NCI-H2029 treated with DMSO at 0.1 percent for 48 hours (cell line): ENCODE measurements at places on chromosomes 6 and 20.

DNA sequence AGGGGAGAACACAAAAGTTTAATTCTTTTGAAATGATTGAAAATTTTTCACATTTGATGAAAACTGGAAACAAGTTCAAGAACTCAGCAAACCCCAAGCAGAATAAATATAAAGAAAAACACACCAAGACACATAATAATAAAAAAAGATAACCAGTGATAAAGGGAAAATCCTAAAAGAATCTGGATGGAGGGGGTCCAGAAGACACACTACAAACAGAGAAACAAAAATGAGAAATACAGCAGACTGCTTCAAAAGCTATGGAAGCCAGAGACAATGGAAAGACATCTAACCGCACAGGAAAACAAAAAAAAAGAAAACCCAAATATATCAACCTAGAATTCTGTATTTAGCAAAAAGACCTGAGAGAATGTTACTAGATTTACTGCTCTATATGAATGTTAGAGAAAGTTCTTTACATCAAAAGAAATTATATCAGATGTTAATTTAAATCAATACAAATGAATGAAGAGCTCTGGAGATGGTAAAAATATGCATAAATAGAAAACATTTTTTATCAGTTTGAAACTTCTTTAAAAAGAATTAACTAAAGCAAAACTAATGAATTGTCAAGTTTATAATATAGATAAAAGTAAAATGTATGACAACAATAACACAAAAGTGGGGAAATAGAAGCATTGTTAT, 310.7 kb upstream of the PREP start:
- DNase-seq = no peak

DNA sequence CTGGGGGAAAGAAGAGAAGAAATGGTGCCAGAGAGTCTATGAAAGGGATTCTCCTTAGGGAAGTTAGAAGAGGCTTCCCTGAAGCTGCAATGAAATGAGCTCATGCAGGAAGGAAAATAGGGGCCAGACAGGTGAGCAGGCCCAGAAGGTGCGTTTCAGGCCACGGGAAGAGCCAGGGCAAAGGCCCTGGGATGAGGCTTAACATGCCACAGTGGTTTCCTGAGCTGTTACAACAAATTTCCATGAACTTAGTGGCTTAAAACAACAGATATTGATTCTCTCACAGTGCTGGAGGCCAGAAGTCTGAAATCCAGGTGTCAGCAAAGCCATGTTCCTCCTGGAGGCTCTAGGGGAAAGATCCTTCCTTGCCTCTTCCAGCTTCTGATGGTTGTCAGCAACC, 167.9 kb downstream of the TFAP2C start:
- DNase-seq = no peak

- DNase-seq = no peak
Measured at GRCh38 chr20:57148263-57148662, 118.2 kb downstream of the BMP7 start.

GRCh38 chr6:52209770-52210169, 23.6 kb downstream of the IL17A start:
- DNase-seq = no peak

DNA sequence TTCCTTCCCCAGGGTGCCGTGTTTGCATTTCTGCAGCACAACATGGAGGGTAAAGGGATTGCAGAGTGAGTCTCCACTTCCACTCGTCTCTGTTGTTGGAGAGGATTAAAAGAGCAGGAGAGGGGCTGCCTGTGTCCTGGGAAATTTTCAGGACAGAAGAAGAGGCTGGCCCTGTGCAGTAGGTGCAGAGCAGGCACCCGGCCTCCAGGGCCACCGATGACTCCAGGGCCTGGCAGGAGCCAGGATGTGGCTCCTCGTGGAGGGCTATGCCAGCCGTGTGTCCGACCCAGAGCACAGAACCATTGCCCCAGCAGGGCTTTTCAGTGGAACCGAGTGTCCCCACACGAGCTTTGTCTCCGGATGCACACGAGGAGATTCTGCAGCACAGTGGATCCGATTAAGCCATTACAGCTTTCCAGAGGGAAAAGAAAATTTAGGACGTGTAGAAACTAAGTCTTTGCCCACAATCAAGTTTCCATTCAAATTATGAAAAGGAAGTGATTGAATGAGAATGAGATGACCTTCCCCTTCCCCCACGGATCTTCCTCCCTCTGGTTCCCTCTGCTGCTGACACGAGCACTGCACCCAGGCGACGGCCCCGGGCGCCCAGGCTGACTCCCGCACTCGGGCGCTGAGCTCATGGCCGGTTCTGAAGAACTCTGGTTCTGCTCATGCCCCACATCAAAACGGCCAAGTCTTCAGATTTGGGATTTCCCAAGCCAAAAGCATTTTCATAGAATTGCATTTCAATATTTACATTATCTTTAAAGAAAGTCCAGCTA, 43.1 kb upstream of the UNC93A start:
- DNase-seq = no peak

- no peak for DNase-seq
Measured at GRCh38 chr6:109006818-109007217, 87.8 kb downstream of the SESN1 start.

- DNase-seq = no peak
Measured at GRCh38 chr6:156654919-156655918, 122.0 kb upstream of the ARID1B start.

DNA sequence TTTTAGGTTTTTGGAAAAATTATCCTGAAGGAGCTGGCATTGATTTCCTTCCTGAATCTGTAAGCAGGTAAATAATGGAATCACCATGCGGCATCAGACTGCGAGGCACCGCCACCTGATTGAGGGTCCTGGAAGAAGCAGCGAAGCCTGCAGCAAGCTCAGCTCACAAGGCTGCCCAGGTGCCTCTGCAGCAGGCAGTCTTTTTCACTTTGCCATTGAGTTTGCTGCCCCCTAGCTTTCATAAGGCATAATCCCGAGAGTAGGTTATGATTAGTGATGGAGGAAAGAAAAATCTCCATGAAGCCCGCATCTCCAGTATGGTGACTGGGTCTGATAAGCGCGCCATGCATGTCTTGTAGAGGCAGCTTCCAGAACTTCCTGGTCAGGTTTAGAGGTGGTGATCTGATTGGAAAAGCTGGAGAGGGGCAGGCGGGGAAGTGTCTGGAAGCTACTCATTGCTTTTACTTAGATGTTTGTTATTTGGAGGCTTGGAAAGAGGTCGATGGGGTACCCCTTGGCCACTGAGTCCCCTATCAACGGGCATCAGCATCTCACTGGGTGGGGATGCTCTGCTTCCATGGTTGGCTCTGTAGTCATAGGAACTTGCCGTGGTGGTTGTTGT, 26.7 kb downstream of the IYD start:
- no peak for DNase-seq

GRCh38 chr6:134397676-134398075, 79.8 kb upstream of the SGK1 start:
- DNase-seq = no peak

DNA sequence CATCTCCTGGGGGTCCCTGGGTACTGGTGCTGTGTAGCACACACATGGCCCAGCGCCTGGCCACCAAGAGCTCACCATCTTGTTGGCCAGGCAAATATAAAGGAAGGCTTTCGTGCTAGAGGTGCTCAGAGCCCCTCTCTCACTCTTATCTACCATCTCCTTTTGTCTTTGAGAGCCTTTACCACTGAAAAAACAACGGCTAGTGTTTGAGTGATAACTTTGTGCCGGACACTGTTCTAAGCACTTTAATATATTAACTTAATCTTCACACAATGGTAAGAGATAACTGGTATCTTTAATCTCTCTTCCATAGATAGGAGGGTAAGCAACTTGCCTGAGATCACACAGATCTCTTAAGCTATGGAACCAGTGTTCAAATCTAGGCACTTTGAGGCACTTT, 21.5 kb upstream of the ARHGAP18 start:
- DNase-seq = no peak

DNA sequence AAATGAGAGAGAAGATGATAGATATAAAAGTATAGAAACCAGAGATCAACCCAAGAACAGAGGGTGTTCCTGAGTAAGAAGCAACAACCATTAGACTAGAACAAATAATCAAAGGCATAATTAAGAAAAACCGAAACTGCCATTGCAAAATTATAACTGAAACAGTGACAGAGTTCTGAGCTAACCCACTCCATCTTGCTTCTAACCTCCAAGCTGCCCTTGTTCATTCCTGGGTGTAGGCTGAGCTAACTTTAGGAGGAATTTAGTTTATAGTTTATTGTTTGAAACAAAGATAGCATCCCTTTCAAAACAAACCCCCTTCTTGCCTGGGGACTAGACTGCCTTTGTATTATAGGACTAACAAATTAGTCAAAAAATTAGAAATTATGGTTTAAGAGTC, 56.1 kb upstream of the PRND start:
- no peak for DNase-seq
